NCI-H226 (cell line): ENCODE measurements at places on chromosomes 12 and 14.

DNA sequence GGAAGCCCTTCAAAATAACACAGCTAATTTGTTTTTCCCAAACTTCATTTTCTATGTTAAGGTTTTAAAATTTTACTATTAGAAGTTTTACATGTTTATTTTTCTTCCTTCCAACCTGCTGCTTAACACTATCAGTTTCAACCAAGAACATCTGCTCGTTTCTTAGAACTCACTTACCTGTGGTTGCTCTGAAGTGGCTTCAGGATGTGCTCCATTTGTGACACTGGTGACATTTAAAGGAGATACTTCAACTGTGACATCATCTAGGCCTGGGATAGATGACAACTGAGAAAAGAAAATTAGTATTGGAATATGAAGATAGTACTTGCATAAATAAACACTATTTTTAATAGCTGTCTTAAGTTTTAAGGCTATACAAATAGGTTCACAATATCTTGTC lies 17.9 kb downstream of the WASHC3 start:
- no peak for DNase-seq

DNA sequence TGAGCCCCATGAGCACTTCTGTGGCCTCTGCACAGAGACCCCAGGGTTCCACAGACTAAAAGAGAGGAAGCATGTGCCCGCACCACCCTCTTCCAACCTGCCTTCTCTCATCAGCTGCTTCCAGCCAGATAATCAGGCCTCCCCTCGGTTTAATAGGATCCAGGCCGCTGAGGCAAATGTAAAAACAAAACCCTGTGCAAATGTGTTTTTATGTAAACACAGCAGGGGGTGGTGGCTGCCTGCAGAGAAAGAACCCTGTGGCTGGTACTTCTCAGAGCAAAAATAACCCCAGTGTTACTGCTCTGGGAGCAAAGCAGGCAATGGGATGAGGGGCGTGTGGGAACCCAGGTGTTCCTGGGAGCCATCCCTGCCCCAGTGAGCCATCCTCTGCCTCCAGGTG lies 46.2 kb downstream of the WSCD2 start:
- DNase-seq, result no peak

DNA sequence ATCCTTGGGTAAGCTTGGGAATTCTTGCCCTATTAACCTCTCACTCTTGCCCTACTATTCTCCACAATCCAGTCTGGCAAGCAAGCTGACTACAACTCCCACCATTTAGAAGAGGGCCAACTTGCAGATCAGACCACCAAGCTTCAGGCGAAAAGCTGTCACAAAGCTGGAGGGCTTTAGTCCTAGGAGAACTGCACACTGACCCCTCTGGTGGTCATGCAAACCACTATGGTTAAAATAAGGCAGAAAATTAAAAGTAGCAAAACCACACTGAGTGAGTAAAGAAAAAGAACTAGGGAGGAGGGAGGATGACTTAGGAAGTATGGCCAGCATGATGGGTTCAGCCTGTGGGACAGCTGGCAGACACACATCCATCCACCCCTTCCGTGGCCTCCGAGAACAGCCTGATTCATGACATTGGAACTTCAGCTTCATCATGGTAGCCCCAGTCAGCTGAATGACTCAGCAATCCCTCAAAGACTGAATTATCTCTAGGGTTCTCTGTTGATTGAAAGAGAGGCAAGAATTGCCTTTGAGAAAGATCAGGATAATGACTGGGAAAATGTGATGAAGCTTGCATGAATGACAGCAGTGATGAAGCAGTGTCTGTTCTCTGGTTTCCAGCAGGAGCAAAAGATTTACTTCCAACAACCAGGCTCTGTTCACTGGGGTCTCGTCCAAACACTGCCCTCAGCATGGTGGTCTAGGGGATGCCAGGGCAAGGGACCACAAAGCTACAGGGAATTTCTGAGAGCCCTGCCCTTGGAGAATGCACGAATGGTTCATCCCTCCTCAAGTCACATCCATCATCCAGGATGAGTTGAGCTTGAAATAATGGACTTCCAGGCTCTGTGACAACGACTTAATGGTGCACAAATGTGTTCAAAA lies 24.4 kb downstream of the PITPNM2 start:
- peak; percentile 97 for DNase-seq

DNA sequence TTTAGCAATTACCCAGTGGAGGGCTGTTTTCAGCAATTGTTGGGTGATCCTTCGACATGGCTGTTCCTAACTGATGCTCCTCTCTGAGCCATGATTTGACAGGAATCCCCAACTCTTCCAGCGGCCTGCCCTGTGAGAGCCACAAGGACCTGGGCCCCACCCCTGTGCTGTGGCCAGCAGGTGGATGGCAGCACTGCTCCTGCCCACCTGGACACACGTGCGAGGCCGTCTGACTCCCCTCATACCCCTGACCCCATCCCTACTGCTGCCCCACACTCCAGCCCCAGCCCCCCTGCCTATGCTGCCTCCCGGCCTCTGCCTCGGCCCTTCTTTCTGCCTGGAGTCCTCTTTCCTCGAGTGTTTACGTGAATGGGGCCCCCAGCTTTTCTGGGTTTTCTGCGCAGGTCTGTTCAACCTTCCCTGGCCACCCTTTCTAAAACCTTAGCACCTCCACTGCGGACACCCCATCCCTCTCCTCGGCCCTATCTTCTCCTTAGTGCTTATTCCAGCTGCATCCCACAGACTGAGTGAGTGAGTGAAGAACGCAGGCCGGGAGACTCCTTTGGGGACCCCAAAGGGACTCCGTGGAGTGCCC lies 111.4 kb downstream of the DICER1 start:
- no peak for DNase-seq
